CD14-positive monocyte (primary cell): ENCODE measurements at places on chromosomes 16 and 17. TPM values are rescaled to one million over a fixed set of nuclear protein-coding genes. Genes with fewer than 3 reads are reported as not detected.

GRCh38 chr17:21815352-21816063 lies 123.2 kb downstream of the KCNJ18 start:
- no peak for DNase-seq

- no peak for DNase-seq
Observed at GRCh38 chr16:3038896-3039295, 2.2 kb upstream of the BICDL2 start.

ASPSCR1 gene
- polyA plus RNA-seq = 25.6 TPM

DNA sequence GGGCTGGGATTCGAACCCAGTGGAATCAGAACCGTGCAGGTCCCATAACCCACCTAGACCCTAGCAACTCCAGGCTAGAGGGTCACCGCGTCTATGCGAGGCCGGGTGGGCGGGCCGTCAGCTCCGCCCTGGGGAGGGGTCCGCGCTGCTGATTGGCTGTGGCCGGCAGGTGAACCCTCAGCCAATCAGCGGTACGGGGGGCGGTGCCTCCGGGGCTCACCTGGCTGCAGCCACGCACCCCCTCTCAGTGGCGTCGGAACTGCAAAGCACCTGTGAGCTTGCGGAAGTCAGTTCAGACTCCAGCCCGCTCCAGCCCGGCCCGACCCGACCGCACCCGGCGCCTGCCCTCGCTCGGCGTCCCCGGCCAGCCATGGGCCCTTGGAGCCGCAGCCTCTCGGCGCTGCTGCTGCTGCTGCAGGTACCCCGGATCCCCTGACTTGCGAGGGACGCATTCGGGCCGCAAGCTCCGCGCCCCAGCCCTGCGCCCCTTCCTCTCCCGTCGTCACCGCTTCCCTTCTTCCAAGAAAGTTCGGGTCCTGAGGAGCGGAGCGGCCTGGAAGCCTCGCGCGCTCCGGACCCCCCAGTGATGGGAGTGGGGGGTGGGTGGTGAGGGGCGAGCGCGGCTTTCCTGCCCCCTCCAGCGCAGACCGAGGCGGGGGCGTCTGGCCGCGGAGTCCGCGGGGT lies at the start of gene CDH1:
CDH1 (plus strand) TSS at position 247 of the 684 bp plus-strand sequence; CDS start at position 371, 124 bp downstream.
- DNase-seq = no peak

FOXC2 gene
- polyA plus RNA-seq = not detected

GRCh38 chr17:76493505-76494167 lies 7.6 kb downstream of the RHBDF2 start:
- no peak for DNase-seq

ITGA2B gene
- polyA plus RNA-seq = 1.1 TPM

DNAH2 gene
- 0.15 TPM for polyA plus RNA-seq
